ENCODE measurements at places on chromosomes 4 and X.

- no peak for DNase-seq
Measured at GRCh38 chr4:148238811-148239493, 203.3 kb downstream of the NR3C2 start.

GRCh38 chr4:16916031-16916430 lies 17.6 kb upstream of the LDB2 start:
- no peak for DNase-seq

- no peak for DNase-seq
Measured at GRCh38 chrX:129495900-129496299, 27.4 kb downstream of the SMARCA1 start.

- no peak for DNase-seq
Measured at GRCh38 chrX:143934542-143934941, 50.7 kb downstream of the UBE2NL start.

GRCh38 chr4:119894650-119895208 lies 171.9 kb downstream of the MAD2L1 start:
- DNase-seq, result no peak

GRCh38 chrX:19870710-19871490 lies 16.5 kb downstream of the SH3KBP1 start:
- no peak for DNase-seq

GRCh38 chr4:177308125-177308524 lies 1.5 kb upstream of the NEIL3 start:
- DNase-seq, result no peak

DNA sequence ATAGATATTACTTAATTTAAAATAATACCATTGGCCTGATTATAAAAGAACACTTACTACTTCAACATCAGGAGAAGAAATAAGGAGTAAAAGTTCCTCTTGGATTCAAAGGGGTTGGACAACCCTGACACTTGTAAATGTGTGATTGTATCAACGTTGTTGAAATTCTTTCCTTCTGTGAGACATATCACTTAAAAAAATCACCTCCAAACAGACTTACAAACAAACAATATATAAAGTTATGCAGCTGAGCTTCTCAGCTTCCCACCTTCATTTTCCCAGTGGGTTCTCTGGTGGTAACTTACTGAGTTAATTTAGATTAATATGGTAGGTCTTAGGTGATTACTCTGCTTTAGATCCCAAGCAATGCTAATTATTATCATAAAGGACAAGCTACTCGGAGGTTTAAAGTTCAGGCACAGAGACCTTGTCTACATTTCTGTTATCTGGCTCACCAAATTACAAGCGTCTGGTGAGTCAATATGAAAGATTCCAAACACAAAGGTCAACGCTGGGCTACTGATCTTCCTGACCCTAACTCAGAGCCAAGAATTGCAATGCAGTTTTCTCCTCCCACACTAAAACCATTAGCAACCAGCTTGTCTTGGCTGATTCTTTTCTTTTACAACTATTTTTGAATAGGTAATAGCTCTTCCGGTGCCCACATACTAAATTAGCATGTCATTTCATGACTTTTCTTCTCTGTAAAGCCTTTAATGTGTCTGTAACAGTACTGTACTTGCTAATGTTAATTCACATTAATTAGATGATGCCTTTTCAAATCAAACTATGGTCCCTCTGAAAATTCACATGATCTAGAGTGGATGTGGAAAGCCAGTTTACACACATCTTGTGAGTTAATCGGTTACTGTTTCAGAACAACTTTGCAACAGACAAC lies 157.6 kb downstream of the RASL11B start:
- DNase-seq, result no peak
